ENCODE measurements at places on chromosomes 11 and 22.

GRCh38 chr11:10325277-10326011 lies 20.6 kb downstream of the ADM start:
- DNase-seq: no peak

DNA sequence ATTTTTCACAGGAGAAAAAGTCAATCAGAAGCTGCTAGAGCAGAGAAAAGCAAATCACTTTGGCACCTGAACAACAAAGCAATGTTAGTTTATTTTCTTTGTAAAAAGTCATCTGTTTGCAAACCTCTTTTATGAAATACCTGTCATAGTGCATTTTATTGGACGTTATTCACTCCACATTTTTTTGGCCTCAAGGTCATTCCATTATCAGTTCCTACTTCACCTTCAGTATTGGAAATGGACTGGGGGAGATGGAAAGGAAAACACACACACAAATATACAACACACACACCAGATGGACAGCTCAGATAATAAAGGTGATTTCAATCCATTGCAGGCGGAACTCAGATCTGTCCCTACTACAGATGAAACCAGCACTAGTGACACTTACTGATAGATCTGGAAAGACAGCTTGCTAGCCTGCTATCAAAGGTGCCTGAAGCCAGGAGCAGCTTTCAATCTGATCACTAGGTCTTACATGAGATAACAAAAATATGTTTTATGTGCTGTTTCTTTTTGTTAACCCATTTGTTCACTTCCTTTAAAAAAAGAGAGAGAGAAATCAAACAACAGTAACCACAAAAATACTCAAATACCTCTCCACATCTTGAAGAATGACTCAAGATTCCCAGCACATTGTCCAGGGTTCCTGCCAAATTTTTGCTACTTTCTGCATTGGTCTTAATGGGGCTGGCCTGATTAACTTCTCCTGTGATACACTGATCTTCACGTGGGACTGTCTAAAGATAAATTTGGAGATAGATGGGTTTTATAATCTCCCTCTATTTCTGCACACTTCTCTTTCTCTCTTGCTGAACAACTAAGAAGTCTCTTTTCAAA lies 844.3 kb upstream of the TENM4 start:
- DNase-seq: no peak

GRCh38 chr22:20531404-20532201 lies 24.2 kb downstream of the MED15 start:
- DNase-seq: no peak

- DNase-seq: no peak
These were observed 52.7 kb upstream of the SHANK2 start for GRCh38 chr11:71305041-71305440.

DNA sequence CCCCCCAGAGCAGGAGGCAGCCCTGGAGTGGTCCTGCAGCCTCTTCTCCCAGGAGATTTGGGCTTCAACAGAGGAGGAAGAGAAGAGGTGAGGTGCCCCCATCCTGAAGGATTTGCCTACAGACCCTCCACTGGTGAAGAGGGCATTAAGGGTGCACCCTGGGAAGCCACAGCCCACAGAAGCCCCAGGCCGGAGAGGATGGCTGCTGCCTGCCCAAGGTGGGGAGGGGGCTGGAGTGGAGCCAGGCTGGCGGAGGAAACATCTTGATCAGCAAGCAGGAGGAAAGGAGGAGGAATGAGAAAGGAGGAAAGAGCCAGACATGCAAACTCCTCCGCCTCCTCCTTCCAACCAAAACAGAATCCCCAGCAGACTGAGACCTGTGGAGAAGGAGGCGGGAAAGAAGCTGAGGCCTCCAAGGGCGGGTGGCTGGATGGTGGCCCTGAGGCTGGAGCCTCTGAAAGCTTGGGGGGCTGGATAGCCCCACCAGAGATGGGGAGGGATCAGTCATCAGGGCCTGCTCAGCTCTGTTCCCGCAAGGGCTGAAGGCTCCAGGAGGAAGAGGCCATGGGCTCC lies 31.3 kb downstream of the ARRB1 start:
- no peak for DNase-seq

DNA sequence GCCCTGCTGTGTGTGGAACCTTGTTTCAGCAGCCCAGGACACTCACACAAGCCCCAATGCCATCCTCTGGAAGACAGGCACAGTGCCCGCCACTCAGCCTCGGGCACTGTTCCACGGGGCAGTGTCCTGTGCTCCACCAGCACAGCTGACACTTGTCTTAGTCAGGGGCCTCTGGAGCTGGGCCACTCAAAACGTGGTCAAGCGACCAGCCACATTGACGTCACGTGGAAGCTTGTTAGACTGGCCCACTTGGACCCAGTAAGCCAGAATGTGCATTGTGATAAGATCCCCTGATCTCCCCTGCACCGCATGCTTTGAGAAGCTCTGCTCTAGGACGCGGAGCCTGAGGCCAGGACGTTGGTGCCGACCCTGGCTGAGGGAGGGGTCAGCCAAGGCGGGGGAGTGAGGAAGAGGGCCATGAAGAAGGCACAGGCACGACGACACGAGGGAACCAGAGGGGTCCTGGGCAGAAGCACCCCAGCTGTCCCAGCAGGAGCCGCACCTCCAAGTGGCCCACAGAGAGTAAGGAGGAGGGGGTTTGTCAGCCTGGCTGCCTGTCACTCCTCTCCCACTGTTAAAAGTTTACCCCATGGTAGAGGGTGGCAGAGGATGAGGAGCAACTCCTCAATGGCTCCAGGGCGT lies 64.6 kb downstream of the LINC01488 start:
- DNase-seq: no peak

DNA sequence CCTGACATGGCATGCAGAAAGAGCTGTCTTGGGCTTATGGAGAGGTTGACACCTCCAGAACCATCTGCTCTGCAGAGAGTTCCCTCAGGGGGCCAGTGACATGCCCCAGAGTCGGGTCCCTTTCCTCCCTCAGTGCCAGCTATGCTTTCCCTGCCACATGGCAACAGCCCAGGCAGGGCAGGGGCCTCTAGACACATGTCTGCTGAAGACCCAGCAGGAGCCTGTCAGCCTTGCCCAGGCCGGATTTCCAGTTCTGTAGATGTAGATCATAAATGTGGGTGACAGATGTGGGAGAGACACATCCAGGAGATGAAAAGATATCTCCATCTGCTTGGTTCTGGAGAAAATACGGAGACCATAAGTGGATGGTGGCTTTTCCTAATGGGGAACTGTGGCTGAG lies 25.5 kb downstream of the NAV2 start:
- no peak for DNase-seq

- no peak for DNase-seq
These were observed 13.2 kb downstream of the OR10AG1 start for GRCh38 chr11:55956521-55956920.

GRCh38 chr11:122100037-122100755 lies 15.8 kb downstream of the BLID start:
- DNase-seq: peak; percentile 43

- DNase-seq: no peak
These were observed 1.7 kb upstream of the KRTAP5-7 start for GRCh38 chr11:71525188-71525937.

DNA sequence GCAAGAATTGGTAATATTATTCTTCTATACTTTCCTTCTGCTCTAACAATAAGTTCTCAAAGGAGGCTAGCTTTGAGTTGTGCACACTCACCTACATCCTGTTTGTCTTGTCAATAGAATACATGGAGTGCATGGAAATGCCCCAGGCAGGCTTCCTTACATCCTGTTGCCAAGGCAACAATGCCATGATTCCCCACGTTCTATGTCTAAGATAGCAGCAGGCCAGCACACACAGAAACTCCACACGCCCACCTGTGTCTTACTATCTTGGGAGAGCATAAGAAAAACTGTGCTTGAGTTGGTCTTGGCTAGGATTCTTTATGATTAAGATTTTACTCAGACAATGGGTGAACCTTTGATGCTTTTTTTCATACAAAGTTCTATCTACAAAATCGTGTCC lies 379.2 kb downstream of the AASDHPPT start:
- no peak for DNase-seq

- no peak for DNase-seq
These were observed 12.0 kb downstream of the BRSK2 start for GRCh38 chr11:1401656-1402221.

DNA sequence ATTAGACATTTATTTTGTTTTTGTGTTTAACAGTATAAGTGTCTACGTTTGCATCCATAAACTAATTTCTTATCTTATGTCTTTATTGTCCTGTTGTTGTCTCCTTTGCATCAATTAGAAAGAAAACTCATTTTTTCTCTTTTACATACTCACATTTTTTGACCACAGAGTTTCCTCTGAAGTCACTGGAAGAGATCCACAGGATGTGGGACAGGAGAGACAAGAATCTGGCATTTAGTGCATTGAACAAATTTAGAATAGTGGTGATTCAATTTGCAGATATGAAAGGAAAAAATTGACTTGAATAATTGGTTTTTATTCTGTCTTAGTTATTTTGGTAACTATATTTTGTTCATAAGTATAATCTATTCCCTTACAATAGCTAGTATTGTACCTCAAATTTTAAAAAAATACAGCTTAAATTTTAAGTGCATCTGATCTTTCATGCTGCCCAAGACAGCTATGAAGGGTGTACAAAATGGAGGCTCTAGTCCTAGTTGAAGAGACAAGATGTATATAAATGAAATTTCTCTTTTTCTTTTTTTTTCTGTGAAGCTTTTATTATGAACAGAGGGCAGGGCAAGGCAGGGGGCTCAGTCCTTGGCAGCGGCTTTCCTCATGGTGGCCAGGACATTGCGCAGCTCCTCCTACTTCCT lies 24.4 kb downstream of the HORMAD2 start:
- no peak for DNase-seq

DNA sequence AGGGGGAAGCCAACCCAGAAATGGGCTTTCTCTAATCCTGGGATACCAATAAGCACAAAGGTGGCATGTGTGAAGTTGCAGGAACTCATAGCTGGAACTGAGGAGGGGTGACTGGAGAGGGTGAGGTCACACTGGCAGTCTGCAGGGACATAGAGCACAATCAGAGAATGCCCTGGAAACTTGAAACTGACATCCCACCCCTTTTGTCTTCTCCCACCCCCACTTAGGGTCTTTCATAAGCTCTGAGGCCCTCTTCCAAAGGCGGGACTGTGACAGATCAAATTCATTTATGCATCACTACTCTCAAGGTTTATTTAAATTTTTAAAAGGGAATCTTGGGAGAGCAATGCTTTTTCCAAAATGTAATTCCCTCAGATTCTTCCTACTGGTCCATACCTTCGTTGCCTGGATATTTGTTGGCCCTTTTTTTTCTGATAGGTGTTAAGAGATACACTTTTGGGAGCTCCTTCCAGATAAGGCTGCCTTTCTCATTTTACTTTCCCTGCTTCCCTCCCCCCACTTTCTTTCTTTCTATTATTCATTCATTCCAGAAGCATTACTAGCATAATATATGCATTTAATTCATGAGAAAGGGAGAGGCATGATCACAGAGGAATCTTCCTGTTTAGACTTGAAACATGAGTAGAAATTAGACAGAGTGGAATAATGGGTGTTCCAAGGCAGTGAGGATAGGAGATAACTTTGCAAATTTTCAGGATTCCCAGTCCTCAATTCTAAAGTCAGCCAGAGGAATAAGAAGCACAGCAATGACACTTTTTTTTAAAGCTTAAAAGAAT lies 14.8 kb downstream of the OR51E2 start:
- no peak for DNase-seq

GRCh38 chr11:107999759-108000455 lies 8.8 kb upstream of the CUL5 start:
- no peak for DNase-seq

DNA sequence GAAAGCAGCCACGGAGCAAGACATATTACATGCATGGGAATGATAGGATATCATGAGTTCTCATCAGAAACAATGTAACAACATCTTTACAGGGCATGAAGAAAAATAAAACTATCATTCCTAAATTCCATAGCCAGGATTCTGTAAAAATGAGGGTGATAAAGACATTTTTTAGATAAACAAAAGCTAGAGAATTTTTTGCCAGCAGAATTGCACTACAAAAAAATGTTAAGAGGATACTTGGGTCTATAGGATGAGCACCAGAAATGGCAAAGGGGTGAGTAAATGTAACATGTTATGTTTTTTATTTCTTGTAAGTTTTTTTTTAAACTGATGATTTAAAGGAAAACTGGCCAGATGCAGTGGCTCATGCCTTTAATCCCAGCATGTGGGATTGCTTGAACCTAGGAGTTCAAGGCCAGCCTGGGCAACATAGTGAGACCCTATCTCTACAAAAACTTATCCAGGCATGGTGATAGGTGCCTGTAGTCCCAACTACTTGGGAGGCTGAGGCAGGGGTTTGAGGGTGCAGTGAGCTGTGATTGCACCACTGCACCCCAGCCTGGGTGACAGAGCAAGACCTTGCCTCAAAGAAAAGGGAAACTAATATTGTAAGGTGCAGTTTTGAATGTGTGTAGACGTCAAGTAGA lies 33.2 kb downstream of the TBX1 start:
- DNase-seq: no peak

- no peak for DNase-seq
These were observed 42.6 kb upstream of the TIMP3 start for GRCh38 chr22:32758866-32759385.

- no peak for DNase-seq
These were observed 36.6 kb upstream of the NCR3LG1 start for GRCh38 chr11:17314904-17315426.

DNA sequence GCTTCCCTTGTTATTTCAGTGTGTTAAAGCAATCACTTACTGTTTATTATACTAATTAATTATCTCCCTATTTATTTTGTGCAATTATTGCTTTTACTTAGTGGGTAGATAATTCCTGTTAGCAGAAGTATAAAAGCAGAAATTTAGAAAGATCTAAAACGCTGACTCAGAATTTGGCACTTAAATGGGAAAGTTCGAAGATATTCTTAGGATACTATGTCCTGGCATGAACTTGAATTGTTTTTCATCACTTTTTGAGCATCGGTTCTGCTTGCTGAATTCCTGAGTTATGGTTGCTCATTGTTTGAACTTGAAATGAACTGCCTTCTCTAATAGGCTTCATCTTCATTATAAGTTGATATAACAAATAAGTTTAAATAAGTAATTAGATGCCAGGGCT lies 325.4 kb downstream of the JRKL start:
- DNase-seq: no peak

DNA sequence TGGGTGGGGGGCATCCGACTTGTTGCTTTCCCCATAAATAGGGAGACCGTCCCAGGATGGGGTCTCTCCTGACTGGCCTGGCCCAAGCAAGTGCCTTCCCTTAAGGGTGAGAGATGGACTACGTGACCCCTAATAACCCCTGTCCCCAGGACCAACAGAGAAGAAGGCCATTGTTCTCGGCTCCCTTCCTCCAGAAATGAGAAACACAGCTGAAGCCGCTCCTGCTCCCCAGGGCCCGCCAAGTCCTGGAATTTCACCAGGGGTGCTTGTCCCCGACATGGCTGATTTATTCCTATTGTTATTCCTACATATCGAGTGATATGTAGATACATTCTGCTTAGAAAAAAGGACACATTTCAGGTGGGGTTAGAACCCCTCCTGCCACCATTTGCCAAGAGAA lies 100.8 kb downstream of the TP53I11 start:
- no peak for DNase-seq

- no peak for DNase-seq
These were observed 119.0 kb downstream of the PARVA start for GRCh38 chr11:12496181-12497025.

GRCh38 chr22:43811777-43812148 lies 342 bp downstream of the EFCAB6 start:
- DNase-seq: no peak

DNA sequence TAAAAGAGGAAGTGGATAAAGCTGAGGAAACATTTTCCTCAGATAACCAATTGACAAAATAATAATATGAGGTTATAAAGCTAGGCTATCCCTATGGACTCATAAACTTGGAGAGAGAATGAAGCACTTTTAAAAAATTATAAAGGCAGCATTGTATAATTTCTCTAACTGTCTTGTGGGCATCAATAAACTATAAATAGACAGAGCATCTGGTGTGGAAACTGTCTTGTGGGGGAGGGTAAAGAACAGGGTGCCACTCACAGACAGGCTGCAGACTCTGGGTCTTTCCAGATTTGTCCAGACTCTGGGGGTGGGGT lies 333.5 kb downstream of the BUD13 start:
- no peak for DNase-seq

Data from omental fat pad (tissue), 4 donors.